Germinal center (tissue), 1 donor: ENCODE measurements at places on chromosomes 5 and 9.
A peak's percentile ranks its signal among the peaks of the same experiment; 100 is the strongest.

GRCh38 chr9:88528080-88528790, 6.7 kb upstream of the NXNL2 start:
- no peak for DNase-seq

DNA sequence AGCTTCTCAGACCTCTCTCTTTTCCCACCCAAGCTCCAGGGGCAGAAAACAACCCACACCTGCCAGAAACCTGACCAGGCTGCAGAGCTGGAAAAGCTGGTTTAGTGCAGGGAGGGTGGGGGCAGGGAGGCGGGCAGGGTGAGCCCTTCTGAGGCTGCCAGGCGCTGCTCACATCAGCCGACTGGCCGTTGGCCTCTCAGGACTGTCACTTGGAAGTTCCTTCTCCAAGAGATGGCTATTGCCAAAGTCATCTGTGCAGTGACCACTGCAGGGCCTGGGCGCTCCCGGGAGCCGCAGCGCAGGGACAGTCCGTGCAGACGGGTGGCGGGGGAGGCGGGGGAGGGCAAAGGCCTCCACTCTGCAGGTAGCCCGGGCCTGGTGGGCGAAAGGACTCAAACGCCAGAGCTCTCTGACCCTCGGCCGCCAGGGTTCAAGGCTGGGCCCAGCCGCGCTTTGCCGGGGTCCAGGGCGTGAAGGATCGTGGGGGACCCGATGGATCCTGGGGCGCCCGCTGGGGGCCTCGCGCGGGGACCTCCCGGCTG, 205.0 kb upstream of the IER5L start:
- DNase-seq = no peak

GRCh38 chr9:131426545-131426944, 32.7 kb downstream of the PRRC2B start:
- no peak for DNase-seq

DNA sequence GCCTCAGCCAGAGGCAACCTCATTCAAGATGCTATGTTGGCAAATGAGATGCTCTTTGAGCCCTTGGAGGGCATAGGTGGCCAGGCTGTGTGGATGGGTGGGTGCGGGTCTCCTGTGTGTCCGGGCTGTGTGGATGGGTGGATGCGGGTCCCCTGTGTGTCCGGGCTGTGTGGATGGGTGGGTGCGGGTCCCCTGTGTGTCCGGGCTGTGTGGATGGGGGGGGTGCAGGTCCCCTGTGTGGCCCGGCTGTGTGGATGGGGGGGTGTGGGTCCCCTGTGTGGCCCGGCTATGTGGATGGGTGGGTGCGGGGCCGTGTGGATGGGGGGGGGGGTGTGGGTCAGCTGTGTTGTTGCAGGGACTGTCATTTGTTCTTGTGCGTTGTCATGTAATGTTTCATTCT, 136.6 kb upstream of the COL5A1 start:
- DNase-seq = no peak

GRCh38 chr5:175219366-175219765, 224.6 kb downstream of the DRD1 start:
- no peak for DNase-seq

- DNase-seq = no peak
Observed at GRCh38 chr5:60577116-60577515, 122.8 kb downstream of the DEPDC1B start.

GRCh38 chr9:113221800-113222481, 597 bp downstream of the SLC31A1 start:
- no peak for DNase-seq

- DNase-seq = no peak
Observed at GRCh38 chr5:82393951-82394350, 115.8 kb upstream of the RPS23 start.

GRCh38 chr9:78830301-78830700, 533.4 kb downstream of the PSAT1 start:
- DNase-seq = no peak

DNA sequence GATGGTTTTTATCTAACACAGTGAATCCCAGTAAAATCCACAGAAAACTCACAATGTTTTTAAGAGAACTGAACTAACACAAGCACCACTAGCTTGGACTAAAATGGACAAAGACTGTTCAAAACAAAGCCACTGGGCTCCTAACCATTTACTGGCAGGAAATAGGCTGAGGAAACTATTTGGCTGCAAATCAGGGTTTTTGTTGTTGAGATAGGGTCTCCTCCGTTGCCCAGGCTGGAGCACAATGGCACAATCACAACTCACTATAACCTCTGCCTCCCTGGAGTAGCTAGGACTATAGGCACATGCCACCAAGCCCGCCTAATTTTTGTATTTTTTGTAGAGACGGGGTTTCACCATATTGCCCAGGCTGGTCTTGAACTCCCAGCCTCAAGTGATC, 99.7 kb downstream of the THBS4 start:
- DNase-seq = no peak

GRCh38 chr5:167582283-167582682, 709.2 kb upstream of the WWC1 start:
- no peak for DNase-seq

DNA sequence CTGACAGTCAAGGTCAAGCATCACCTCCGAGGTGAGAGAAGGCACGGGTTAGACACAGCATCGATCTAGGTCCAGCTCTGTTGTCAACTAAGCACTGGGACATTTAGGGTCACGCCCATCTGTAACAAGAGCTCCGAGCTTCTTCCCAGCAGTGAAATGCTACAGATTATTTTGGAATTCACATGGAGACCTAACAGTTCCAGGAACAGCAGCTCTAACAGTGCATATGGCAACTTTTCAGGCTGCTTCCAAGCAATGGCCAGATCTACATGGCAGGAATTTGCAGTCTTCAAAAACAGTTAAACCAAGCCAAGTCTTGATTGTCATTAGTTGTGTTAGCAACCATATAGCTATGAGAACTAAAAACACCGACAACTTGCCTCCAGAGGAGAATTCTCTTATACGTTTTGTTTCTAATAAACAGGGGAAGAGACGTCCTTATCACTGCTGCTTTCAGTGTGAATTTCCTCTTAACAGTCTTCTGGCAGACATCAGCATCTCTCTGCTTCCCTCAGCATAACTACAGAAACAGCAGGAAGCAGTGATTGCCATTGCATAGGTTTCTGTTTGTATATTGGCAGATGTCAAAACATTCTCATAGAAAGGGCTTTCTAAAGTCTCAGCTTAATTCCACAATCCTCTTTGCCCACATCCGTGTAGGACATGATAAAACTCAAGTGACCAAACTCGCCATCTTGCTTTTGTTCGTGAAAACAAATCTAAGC, 242.1 kb upstream of the DAPK1 start:
- no peak for DNase-seq

DNA sequence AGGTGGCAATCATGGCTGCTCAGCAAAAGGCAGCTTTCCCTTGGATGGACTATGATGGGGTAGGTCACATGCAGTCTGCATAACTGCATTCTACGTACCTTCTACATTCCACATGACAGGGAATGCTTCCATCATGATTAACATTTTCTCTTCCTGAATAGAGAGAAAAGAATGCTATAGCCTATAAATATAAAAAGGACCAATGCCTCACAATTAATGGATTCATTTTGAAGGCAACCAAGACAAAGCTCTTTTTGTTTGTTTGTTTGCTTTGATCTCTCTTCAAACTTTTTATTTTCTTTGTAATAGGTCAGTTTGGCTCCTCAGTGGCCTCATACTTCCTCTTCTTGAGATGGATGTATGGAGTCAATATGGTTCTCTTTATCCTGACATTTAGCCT, 201.3 kb downstream of the ALDH1A1 start:
- DNase-seq = no peak

GRCh38 chr5:11611011-11611410, 293.2 kb downstream of the CTNND2 start:
- DNase-seq = no peak

GRCh38 chr9:134661791-134662142, 20.2 kb downstream of the COL5A1 start:
- DNase-seq = no peak

- DNase-seq = no peak
Observed at GRCh38 chr5:147756566-147756965, 26.0 kb downstream of the JAKMIP2 start.

DNA sequence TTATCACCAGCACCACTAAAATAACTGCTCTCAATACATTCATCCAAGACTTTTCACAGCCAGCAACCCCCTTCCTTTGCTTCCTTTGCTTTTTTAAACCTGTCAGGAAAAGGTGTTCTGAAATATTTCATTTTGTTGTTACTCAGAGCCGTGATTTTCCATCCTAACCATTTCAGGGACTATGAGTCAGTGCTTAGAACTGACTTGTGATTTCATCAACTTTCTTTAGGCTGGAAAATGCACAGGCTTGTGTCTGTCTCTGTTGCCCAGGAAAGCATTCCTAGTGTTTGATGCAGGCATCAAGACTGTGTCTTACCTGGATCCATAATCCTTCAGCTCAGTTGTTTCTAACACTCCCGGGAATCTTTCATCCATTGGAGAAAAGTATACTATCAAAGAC, 805.6 kb downstream of the BRINP1 start:
- no peak for DNase-seq

GRCh38 chr9:71937070-71937625, 25.7 kb downstream of the C9orf85 start:
- DNase-seq = no peak

- no peak for DNase-seq
Observed at GRCh38 chr9:96519787-96520186, 69.8 kb downstream of the HABP4 start.

- DNase-seq = no peak
Observed at GRCh38 chr5:90347462-90347861, 62.1 kb downstream of the CETN3 start.

DNA sequence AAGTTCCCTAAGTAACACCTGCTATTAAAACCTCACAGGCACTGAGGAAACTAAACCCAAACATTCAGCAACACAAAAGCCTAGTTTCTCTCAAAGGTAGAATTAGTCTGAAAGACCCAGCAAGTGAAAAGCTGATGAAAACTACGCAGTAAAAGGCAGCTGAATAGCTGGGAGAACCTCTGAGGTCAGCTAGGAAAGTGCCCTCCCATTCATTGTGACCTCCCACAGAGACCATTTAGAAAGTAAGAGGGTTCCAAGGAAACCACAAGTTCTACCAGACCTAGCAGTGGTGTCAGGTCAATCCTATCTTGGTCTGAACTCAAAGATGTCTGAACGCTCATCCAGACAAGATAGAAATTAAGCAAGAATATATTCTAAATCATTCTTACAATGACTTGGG, 144.7 kb downstream of the SSBP2 start:
- DNase-seq = no peak

- DNase-seq = no peak
Observed at GRCh38 chr5:5930561-5930960, 447.8 kb downstream of the MED10 start.

DNA sequence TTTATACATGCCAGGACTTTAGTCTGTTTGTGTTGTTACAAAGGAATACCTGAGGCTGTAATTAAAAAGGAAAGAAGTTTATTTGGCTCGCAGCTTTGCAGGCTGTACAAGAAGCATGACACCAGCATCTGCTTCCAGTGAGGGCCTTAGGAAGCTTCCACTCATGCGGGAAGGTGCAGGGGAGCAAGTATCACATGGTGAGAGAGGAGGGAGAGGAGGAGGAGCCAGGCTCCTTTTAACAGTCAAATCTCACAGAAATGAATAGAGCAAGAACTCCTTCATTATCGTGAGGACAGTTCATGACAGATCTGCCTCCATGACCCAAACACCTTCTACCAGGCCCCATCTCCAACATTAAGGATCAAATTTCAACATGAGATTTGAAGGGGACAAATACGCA, 18.7 kb upstream of the C5orf46 start:
- no peak for DNase-seq

- DNase-seq = no peak
Observed at GRCh38 chr9:36317766-36318165, 59.5 kb upstream of the GNE start.

GRCh38 chr9:93099551-93100275, 3.7 kb downstream of the CARD19 start:
- DNase-seq = no peak

GRCh38 chr5:165459232-165459631, 1953.8 kb downstream of the MAT2B start:
- no peak for DNase-seq

- no peak for DNase-seq
Observed at GRCh38 chr9:110710420-110710819, 41.8 kb downstream of the MUSK start.

- DNase-seq = no peak
Observed at GRCh38 chr5:38148021-38148625, 110.2 kb upstream of the EGFLAM start.

DNA sequence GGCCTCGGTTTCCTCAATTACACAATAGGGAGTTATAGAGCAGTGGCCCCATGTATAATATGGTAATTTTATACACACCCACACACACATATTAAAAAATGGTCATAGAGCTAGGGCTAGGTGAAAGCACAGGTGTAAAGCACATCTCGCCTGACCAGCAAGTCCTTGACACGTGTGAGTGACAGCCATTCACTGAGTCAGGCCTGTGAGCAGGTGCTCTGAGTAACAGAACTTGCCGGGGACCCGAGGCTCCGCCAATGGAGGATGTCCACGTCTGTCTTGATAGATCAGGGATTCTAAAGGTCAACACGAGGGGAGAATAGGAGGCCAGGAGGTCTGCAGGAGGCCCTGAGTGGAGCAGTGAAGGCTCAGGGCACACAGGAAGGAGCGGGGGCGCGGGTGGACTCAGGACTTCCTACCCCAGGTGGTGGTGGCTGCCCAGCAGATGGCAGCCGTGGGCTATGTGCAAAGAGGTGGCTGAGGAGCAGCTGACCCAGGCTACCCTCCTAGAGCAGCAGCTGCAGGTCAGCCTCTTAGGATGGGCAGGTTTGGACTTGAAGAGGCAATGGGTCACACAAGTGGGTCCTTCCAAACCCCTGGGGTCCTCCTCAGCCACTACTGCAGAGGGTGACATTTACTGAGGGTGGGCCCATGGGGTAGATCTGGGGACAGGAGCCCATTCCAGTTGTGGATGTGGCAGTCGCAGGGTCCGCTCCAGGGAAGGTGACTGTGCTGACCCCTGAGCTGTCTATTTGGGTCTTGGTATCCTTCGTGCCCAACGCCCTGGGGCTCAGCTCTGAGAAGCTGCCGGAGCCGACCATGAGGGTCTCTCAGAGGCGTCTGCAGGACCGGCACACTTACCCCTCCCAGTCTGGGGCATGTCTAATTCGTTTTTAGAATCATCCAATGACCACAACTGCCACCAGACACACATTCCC, 45.9 kb downstream of the PRRT1B start:
- peak; percentile 70 for DNase-seq

- no peak for DNase-seq
Observed at GRCh38 chr5:44372028-44372427, 17.2 kb downstream of the FGF10 start.

DNA sequence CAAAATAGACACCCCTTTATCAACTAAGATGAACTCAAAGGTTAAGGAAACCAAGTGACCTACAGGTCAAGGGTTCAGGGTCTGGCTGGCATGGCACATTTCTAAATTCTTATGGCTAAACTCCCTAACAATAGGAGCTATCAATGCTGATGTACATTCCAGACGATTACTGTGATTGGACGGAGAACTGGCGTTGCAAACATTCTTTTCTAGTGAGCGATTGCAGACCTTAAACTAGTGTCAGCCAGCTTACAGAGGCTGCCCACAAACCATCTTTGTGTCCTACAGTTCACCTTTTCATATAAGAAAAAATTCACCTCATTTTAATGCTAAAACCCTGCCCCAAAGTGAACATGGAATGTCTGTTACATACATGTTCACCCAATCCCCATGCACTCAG, 382.9 kb downstream of the MAT2B start:
- no peak for DNase-seq

- no peak for DNase-seq
Observed at GRCh38 chr5:134177369-134178095, 782 bp upstream of the SKP1 start.

- no peak for DNase-seq
Observed at GRCh38 chr9:12231832-12232231, 461.4 kb upstream of the TYRP1 start.

- no peak for DNase-seq
Observed at GRCh38 chr9:84266087-84266561, 74.4 kb downstream of the SLC28A3 start.
